ENCODE measurements at places on chromosomes 2 and 18.

DNA sequence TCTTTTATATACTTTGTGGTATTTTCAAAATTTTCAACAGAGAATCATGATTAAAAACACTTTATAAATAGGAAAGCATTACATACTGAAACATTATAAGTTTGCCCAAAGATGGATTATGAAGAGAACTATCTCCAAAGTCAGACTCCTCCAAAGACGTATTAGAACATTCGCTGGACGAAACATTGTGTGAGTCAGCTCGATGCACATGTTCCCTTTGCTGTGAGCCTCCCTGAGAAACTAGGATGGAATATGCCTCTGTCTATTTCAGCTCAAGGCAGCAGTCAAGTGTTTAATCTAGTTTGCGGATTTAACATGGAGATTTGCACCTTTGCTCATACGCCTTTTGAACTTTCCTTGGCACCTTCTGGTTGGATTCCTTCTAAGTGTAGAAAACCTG, 92.2 kb upstream of the NCKAP5 start:
- no peak for DNase-seq

DNA sequence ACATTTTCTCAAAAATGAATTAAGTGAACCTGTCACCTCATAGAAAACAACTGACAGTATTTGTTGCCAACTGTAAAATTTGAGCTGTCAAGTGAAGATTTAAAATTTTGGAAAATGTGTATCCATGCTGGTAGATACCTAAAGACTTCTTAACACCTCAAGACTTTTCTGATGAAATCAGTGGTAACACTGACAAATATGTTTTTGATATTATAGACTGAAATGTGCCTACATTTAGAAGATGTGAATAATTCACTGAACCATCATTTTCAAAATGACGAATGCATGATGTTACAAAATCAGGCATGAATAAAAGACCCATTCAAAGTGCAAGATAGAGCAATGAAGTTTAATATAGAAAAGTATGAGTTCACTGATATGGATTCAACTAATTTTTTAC, 51.5 kb upstream of the ASPRV1 start:
- no peak for DNase-seq

- no peak for DNase-seq
These were observed 86.7 kb upstream of the CTAGE1 start for GRCh38 chr18:22504251-22505030.

GRCh38 chr18:50218432-50219197, 23.7 kb upstream of the MYO5B start:
- DNase-seq = peak; percentile 12

DNA sequence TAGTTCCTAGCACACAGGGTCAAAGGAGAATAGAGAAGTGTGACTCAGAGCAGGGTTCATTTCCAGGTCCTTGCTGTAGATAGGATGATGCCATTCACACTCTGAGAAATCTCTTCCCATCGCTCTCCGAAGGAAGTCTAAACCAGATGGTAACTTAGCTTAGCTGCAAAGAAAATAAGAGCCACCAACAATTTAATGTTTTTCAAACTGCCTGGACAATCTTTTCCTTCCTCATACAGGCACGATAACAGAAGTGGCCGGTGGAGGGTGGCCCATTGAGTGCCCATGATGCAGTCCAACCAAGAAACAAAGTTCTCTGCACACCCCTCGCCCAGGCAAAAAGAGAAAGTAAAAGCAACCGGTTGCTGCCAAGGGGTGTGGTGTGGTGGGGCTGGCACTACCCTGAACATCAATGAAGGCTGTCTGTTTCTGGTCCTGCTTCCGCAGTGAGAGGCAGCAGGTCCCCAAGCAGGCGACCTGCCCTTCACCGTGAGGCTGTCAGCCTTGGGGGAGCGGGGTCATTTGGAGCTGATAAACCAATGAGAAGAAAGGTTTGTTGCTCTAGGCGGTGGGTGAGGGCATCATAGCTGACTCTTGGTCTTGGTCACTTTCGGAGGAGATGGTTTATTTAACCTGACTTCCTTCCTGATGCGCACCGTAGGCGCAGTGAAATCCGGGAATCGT, 105.6 kb upstream of the CD302 start:
- no peak for DNase-seq

GRCh38 chr2:85248773-85249509, 78.8 kb downstream of the TGOLN2 start:
- DNase-seq = no peak

DNA sequence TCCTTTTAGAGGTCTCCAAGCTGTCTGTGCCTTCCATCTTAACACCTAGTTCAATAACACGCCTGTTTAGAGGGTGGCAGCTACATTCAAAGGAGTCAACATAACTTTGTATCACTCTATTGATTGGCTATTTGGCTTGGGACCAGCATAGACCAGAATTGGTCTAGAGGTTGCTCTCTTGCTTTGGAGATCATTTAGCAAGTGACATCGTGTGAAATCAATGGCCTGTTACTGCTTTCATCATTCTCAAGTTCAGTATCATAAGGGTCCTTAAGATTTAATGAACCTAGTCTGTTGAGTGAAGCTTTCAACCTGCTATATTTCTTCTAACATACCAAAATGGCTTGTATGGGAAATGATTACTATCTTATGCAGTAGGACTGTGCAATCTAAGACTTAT, 768.2 kb downstream of the NRXN1 start:
- DNase-seq = no peak

GRCh38 chr2:162256591-162256991, 13.3 kb upstream of the FAP start:
- no peak for DNase-seq

DNA sequence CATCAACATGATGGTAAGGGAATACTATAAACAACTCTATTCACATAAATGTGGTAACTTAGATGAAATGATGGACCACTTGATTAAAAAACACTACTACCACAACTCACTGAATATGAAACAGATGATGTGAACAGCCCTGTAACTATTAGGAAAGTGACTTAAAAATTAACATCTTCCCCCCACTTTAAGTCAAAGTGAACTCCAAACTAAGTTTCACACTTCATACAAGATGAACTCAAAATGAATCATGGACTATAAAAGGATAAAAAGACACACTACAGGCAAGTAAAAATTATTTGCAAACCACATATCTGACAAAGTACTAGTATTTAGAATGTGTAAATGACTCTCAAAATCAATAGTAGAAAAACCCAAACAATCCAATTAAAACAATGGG, 71.6 kb downstream of the ZAP70 start:
- DNase-seq = no peak
